ENCODE measurements at places on chromosomes 12 and 14. TPM values are rescaled to one million over a fixed set of nuclear protein-coding genes. Genes with fewer than 3 reads are reported as not detected.

DNA sequence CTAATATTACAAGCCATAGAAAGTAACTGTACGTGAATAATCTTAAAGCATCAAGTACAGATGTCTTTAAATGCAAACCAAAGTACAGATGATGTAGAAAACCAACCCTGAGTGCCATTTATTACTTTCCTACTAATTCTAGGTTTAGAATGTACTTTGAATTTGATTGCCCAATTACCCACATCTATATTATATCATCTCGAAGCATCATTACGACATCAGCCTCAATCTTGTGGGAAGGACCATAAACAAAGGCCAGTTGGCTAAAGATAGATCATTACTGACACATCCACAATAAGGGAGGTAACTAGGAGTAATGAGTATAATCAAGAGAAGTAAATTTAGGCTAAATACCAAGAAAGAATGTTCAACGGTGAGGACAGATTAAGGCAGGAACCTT, 478.9 kb downstream of the BCAT1 start:
- H3K36me3 ChIP-seq = no peaks in the 10 kb centered on the region
- H3K27me3 ChIP-seq = no peaks in the 10 kb centered on the region
- DNase-seq = no peak
- H3K27ac ChIP-seq = no peak overlapping the region

- no peaks in the 10 kb centered on the region for H3K27me3 ChIP-seq
- no peak overlapping the region for H3K27ac ChIP-seq
- DNase-seq = no peak
- no peak overlapping the region for H3K4me3 ChIP-seq
These were observed 6.7 kb upstream of the HOXC6 start for GRCh38 chr12:54021432-54022013.

- H3K36me3 ChIP-seq = no peaks in the 10 kb centered on the region
- DNase-seq = no peak
- no peak overlapping the region for H3K27ac ChIP-seq
- no peak overlapping the region for H3K4me3 ChIP-seq
These were observed 311.6 kb upstream of the DIO2 start for GRCh38 chr14:80522936-80523335.

GRCh38 chr14:56367416-56367815, 212.2 kb upstream of the TMEM260 start:
- no peak for DNase-seq
- H3K36me3 ChIP-seq = no peaks in the 10 kb centered on the region
- no peak overlapping the region for H3K27ac ChIP-seq
- H3K4me1 ChIP-seq = no peaks in the 10 kb centered on the region

DNA sequence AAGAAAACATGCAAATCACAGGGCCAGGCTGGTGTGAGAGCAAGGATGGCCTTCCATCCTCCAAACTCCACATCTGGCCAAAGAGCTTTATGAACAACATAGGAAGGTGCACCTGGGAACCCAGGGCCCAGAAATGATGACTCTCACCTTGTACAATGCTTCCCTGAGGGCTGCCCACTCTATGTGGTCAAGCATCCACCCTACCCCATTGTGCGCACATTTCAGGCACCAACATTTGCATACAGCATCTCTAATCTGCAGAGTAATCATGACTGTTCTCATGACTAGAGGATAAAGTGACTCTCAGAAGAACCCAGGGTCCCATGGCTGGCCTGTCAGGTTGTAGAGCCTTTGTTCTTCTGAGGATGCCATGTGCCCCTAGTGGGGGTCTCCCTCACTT, 57.2 kb upstream of the NTF3 start:
- H3K27me3 ChIP-seq = no peaks in the 10 kb centered on the region
- no peak overlapping the region for H3K4me3 ChIP-seq
- no peak overlapping the region for H3K27ac ChIP-seq
- DNase-seq = no peak
- H3K4me1 ChIP-seq = no peaks in the 10 kb centered on the region

DNA sequence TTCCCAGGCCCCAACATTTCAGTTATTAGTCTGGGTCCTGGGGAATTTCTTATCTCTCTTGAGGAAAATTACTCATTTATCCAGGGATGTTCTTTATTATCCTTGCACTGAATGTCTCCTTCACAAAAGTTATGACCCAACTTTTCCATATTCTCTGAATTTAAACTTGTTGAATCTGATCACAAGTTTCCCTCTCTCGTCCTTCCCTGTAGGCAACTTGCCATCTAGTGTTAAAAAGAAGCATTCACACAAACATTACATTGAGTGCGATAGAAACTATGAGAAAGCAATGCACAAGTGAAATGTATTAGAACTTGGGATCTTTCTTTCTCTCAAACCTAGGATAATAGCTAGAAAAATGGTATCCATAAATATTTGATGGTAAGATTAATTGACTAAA, 608.4 kb downstream of the FSCB start:
- H3K27me3 ChIP-seq = no peaks in the 10 kb centered on the region
- no peaks in the 10 kb centered on the region for H3K36me3 ChIP-seq
- no peak for DNase-seq
- no peak overlapping the region for H3K4me3 ChIP-seq
- H3K27ac ChIP-seq = no peak overlapping the region

GRCh38 chr12:119835068-119835467, 42.1 kb downstream of the CIT start:
- H3K27ac ChIP-seq = no peak overlapping the region
- no peaks in the 10 kb centered on the region for H3K4me1 ChIP-seq
- no peak overlapping the region for H3K4me3 ChIP-seq
- no peaks in the 10 kb centered on the region for H3K27me3 ChIP-seq
- H3K36me3 ChIP-seq = no peaks in the 10 kb centered on the region

GRCh38 chr12:132360410-132360809, 31.0 kb upstream of the GALNT9 start:
- DNase-seq = no peak
- no peak overlapping the region for H3K4me3 ChIP-seq
- H3K27ac ChIP-seq = no peak overlapping the region

DNA sequence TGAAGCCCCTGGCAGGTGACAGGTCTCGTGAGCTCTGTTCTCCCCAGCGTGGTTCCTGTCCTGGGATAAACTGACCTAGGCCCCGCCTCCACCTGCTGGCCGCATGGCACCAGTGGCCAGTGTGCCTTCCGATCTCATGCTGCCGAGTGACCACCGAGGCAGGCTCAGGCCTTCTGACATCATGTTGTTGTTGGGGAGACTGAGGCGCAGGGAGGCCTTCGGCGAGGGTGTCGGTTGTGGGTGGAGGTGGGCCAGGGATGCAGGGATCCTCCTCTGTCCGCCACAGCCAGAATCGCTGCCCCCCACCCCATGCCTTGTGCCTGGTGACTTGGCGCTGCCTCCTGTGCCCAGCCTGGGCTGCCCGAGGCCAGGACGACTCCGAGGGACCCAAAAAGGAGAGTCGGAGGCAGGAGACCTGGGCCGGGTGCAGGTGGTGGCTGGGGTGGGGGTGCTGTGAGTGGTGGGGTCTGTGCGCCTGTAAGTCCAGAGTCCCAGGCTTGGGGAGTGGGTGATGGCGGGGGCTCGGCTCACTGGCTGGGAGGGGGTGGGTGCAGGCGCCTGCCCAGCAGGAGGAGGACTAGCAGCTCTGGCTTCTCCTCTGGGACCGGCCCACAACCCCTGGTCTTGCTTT, 24.3 kb downstream of the ASPG start:
- no peaks in the 10 kb centered on the region for H3K27me3 ChIP-seq
- no peak for DNase-seq
- H3K4me3 ChIP-seq = no peak overlapping the region
- H3K36me3 ChIP-seq = no peaks in the 10 kb centered on the region
- no peak overlapping the region for H3K27ac ChIP-seq

DNA sequence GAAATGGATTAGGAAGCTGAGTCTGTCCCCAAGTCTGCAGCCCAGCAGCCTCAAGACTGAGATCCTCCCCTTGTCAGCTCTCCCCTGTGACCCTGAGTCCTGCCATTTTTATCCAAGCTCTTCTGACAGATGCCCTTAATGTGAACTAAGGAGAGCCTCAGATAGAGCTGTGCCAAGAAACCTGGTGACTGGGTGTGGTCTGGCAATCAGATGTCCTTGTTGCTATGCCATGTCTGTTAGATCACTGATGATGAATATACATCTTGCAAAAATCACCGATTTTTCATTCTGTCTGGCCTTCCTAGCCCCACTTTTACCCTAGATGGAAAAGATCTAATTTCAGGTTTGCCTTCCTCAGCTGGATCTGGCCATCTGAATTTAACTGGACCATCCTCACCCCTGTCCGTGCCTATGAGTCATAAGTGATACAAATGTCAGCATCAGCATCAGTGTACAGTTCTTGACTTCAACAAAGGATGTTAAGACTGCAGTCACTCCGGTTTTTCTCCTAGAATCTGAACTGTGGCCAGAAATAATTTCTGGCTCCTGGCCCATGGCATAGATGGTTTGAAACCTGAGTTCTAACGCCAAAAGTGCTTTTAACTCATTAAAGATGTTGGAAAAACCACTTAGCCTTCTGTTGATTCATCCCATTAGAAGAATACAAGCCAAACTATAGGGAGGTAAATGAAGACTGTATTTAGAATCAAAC, 61.2 kb upstream of the GRIP1 start:
- H3K27ac ChIP-seq = no peak overlapping the region
- H3K36me3 ChIP-seq = no peaks in the 10 kb centered on the region
- H3K27me3 ChIP-seq = no peaks in the 10 kb centered on the region
- H3K4me3 ChIP-seq = no peak overlapping the region
- no peak for DNase-seq
- no peaks in the 10 kb centered on the region for H3K4me1 ChIP-seq

GRCh38 chr12:108773798-108774788, 42.8 kb upstream of the CORO1C start:
- H3K4me3 ChIP-seq = no peak overlapping the region
- H3K27ac ChIP-seq = peak overlapping the region; percentile 70
- no peaks in the 10 kb centered on the region for H3K27me3 ChIP-seq

- no peak for DNase-seq
- H3K4me3 ChIP-seq = no peak overlapping the region
- H3K27me3 ChIP-seq = no peaks in the 10 kb centered on the region
- H3K4me1 ChIP-seq = peaks cover 15% of the 10 kb centered on the region
- H3K36me3 ChIP-seq = no peaks in the 10 kb centered on the region
These were observed 38.1 kb upstream of the PCED1B start for GRCh38 chr12:47041327-47041726.

GRCh38 chr12:111093428-111094142, 173.2 kb upstream of the MYL2 start:
- no peak for DNase-seq
- H3K36me3 ChIP-seq = no peaks in the 10 kb centered on the region
- no peaks in the 10 kb centered on the region for H3K27me3 ChIP-seq
- no peak overlapping the region for H3K27ac ChIP-seq
- H3K4me1 ChIP-seq = no peaks in the 10 kb centered on the region

GRCh38 chr12:54723379-54724256, 75.5 kb upstream of the DCD start:
- DNase-seq = no peak
- H3K27ac ChIP-seq = no peak overlapping the region
- H3K36me3 ChIP-seq = no peaks in the 10 kb centered on the region
- H3K4me1 ChIP-seq = no peaks in the 10 kb centered on the region
- H3K27me3 ChIP-seq = no peaks in the 10 kb centered on the region

DNA sequence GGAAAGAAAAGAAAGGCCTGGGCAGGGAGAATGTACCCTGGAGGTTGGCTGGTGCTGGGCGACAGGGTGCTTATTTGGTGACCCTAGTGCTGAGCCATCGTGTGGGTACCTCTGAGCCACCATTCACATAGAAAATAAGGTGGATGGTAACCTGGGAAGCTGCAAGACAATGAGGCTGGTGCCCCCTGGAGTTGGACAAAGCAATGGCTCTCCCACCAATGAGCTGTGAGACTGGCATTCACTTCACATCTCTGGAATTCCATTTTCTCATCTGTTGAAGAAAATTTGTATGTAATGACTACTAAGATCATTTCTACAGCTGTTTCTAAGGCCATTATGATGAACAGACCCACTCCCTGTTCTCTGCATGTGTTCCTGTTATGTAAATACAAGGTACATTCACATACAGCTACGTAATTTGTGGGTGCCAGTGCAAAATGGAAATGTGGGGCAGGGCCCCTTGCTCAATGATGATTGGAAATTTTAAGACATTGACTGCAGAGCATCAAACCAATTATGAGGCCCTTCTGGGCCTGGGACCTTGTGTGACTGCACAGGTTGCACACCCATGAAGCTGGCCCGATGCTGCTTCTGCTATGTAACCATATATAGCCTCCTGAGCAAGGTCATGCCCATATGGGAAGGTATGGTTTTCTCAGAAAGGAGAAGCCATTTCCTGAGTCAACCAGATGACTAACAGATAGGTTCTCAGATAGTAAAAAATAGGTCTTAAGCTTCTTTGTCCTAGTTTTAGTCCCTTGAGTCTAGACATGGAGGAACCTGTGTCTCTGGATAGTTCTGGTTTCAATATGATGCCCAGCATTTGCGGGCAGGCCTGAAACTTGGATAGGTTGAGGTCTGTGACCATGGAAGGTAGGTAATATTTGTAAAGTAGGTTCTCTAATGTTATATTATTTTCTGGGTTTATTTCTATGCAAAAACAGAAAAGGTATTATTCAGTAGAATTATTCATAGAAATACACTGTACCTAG, 63.4 kb upstream of the IGF1 start:
- no peak overlapping the region for H3K4me3 ChIP-seq
- DNase-seq = no peak
- H3K27me3 ChIP-seq = no peaks in the 10 kb centered on the region
- no peak overlapping the region for H3K27ac ChIP-seq

GRCh38 chr14:87934185-87934584, 58.8 kb downstream of the GALC start:
- no peaks in the 10 kb centered on the region for H3K4me1 ChIP-seq
- no peaks in the 10 kb centered on the region for H3K36me3 ChIP-seq
- no peak for DNase-seq
- H3K27ac ChIP-seq = no peak overlapping the region

GRCh38 chr14:93007225-93007997, 84.5 kb downstream of the CHGA start:
- H3K27ac ChIP-seq = no peak overlapping the region
- DNase-seq = peak; percentile 59
- H3K4me3 ChIP-seq = no peak overlapping the region

DNA sequence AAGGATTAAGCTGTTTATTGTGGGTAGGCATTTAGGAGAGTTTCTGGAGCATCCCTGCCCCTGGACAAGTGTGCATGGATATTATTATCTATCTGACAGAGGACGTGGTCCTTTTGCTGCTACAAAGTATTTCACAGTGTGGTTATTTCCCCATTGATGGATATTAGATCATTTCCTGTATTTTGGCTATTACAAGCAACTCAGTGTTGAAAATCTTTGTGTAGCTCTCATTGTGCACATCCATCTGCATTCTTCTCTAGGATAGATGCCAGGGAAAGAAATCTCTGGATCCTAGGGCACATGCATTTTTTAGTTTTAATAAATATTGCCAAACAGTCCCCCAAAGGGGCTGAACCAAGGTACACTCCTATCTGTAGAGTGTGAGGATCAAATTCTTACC, 154.3 kb upstream of the SRRM4 start:
- no peaks in the 10 kb centered on the region for H3K36me3 ChIP-seq
- no peak overlapping the region for H3K4me3 ChIP-seq
- DNase-seq = no peak
- no peaks in the 10 kb centered on the region for H3K4me1 ChIP-seq

GRCh38 chr12:103697971-103698751, 111.1 kb downstream of the STAB2 start:
- no peaks in the 10 kb centered on the region for H3K27me3 ChIP-seq
- no peak overlapping the region for H3K4me3 ChIP-seq
- no peaks in the 10 kb centered on the region for H3K36me3 ChIP-seq

TEX52 gene
- not detected for total RNA-seq

KCNMB4 gene
- 1.6 TPM for total RNA-seq

DHRS2 gene
- total RNA-seq = not detected

PLEKHA5 gene
- total RNA-seq = 18.4 TPM

KRT80 gene
- total RNA-seq = 0.41 TPM

BDKRB2 gene
- total RNA-seq = 14.3 TPM

GAS2L3 gene
- 12.8 TPM for total RNA-seq

IRAK3 gene
- total RNA-seq = 29.8 TPM

LIN7A gene
- total RNA-seq = 0.41 TPM

TRIM9 gene
- 2.1 TPM for total RNA-seq

SAMD15 gene
- total RNA-seq = 0.14 TPM
